ENCODE measurements at places on chromosomes 7 and 10.

GRCh38 chr10:102583435-102584417, 60.6 kb upstream of the TRIM8 start:
- peak; percentile 89 for DNase-seq

DNA sequence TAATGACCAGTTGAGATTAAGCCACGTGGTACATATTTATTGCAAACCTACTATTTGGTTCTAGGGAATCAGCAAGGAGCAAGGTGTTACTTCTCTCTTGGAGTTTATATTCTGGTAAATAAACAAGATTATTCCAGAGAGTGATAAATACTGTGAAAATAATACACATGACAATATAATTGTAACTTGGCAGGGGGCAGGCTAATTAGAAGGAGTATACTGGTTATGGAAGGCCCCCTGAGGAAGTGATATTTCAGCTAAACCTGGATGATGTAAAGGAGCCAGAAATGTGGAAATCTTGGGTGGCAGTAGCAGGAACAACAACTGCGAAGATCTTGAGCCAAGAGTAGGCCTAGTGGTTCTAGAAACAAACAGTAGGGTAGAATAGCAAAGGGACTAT, 111.8 kb downstream of the SDK1 start:
- DNase-seq: no peak

GRCh38 chr7:156969972-156970420, 20.5 kb downstream of the NOM1 start:
- no peak for DNase-seq

- no peak for DNase-seq
Measured at GRCh38 chr10:119051775-119052174, 22.3 kb downstream of the NANOS1 start.

DNA sequence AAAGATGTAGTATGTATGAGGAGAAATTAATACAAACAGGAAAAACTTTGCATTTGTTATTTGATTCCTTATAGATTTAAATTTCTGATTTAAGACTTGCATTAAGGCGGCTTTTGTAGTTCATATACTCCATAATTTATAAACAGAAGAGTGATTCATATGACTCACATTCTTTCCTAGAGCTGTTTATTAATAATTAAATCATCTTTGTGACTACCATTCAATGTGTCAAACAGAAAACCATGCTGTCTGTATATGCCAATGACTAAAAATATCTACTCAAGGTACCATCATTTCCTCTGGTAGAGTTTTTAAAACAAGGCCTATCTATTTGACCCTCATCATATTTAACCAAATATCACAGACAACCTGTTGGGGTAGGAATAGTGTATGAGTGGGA, 501.7 kb downstream of the PARD3 start:
- DNase-seq: no peak

DNA sequence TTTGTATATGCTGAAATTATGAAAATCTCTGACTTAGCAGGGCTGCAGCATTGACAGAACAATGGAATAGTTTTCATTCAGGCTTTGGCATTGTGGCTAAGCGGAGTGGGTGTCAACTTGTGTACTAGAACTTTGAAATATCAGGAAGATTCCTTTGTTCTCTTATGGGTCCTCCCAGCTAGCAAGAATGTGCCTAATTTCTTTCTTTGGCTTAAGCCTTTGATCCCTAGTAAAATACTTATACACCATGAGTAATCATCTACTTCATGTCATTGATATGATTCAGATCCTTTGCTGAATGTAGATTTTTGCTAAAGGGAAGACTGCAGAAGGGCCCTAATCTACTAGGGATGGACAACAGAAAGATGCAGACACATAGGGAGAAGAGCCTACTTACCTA, 6.2 kb downstream of the AVL9 start:
- DNase-seq: no peak

DNA sequence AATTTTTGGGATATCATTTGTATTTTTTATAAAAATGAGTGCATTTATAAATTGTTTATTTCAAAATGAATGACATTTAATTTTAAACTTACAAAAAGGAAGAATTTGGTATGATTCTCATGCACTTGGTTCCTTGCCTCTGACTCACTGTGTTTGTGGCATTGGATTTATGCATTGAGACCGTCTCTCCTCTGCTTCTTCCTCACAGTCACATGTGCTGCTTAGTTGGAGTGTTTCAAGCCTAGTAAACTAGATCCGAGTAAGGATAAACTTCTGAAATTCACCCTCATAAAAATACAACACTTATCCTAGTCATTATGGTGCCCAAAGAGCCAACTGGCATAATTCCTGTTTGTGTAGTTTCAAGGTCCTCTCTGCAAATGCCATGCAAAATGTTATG, 19.1 kb upstream of the FZD8 start:
- DNase-seq: no peak

DNA sequence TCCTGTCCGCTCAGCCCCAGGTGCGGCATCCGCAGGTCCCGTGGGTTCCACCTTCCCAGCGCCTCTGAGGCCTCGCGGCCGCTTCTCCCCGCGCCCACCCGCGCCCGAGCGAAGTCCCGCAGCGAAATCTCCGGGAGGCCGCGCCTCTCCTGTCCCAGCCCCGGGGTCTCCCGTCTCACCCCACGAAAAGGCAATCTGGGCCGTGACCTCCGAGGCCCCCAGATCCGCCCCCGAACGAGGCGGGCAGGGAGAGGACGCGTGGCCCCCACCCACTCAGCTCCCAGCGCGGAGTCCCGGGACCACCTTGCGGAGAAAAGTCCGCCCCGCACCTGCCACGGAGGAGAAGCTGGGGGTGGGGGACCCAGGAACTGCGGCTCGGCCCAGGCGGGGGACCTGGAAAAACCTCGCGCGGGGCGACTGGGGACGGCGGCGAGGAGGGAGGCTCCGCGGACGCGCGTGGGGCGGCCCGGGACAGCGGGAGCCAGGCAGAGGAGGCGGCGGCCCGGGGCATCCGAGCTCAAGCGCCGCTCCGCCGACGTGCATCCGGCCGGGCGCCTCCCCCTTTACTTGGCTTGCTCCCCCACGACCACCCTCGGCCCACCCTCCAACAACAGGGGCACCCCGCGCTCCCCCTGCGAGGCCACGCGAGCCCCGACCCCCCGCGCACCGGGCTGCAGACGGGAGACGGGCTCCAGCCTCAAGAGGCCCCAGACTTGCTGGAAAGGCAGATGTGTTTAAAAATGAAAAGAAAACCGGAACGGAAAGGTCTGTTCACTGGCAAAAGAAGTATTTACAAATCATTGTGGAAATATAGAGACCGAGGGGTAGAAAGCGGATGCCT, 33.0 kb upstream of the RNF32 start:
- DNase-seq: no peak

DNA sequence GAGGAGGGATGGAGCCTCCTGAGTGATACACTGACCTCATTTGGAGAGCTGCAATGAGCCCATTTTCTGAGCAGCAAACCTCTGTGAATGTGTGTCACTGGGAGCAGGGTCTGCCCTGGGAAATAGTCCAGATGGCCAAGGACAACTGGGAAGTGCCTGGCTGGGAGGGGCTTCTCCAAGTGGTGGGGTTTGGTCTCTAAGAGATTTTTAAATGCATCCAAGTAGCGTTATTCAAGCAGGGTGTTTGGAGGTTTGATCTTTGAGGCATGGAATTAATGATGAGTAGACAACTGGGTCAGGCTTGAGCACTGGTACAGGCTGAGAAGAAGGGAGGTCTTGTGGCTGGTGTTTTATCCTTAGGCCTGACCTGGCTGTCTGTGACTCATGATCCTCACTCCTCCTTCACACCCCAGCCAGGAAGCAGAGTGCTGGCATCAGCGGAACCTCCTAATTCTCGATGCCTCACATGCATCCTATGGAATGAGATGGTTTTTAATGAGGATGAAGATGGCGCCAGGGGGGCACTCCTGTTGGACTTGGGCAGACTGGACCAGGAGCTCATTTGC, 3.3 kb downstream of the GOLGA7B start:
- no peak for DNase-seq

DNA sequence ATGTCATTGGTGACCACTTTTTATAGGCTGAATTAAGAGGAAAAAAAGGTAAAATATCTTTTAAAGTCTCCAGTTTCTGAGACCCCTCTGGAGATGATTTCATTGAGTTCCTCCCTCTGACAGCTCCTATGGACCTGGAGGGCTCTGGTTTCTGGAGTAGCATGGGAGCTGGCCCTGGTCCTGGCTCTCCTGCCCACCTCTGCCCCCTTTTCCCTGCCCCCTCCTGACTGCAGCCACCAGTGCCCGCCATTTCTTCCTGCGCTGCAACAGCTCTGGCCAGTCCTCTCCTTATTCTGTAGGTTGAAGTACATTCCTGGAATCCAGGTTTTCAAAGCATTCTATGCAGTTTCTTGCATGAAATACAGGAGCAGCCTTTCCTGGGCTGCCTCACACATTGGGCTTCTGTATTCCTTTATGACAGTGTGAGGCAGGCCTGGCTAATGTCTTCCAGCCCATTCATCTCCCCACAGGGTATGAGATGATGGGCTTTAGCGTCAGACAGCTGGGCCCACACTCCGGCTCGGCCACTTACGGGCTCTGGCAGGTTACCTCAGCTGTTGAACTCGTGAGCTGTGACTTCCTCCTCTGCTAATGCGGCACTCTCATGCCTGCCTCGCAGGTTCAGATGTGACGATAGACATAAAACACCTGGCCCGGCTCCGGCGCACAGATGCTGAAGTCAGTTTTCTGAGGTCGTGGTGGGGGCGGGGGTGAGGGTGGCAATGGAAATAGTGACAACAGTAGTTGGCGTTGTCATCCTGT, 101.7 kb downstream of the MGMT start:
- DNase-seq: no peak

DNA sequence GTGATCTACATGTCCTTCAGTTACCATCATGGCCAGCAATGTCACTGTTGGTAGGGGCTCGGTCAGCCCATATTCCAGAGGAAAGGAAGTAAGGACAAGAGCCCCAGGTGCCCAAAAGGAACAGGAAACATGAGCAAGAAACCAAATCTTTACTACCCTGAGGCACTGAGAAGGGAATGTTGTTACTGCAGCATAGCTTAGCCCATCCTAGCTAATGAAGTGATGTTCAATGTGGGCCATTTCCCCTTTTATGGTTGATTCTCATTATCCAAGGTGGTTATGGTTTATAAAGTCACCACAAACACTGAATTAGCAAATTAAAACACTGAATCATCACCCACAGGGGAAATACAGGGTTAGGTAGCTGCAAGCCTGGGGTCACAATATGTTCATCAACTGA, 88.4 kb upstream of the C10orf90 start:
- DNase-seq: no peak

GRCh38 chr10:127953876-127954275, 47.0 kb downstream of the PTPRE start:
- no peak for DNase-seq

GRCh38 chr7:98907570-98907969, 29.2 kb downstream of the TRRAP start:
- DNase-seq: no peak

DNA sequence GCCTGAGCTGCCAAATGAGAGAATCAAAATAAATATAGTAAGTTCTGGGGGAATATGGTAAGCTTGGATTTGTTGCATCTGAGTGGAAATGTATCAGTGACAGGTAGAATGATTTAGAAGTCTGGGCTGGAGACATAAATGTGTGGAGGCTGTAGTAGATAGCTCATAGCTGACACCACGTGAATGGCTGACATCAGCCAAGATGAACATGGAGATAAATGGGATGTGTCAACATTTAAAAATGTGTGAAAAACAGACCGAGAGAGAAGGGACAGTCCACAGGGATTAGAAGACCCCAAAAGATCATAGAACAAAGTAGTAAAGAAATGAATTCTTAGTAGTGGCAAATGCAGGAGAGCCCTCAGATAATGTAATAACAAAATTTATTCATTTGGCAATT, 40.9 kb downstream of the NAMPT start:
- DNase-seq: no peak

GRCh38 chr7:121446526-121446925, 50.4 kb upstream of the FAM3C start:
- no peak for DNase-seq

GRCh38 chr7:85749696-85750453, 563.0 kb upstream of the SEMA3D start:
- no peak for DNase-seq

- no peak for DNase-seq
Measured at GRCh38 chr7:41130561-41131236, 572.2 kb downstream of the INHBA start.

GRCh38 chr10:126160971-126161630, 227.2 kb downstream of the ADAM12 start:
- no peak for DNase-seq

DNA sequence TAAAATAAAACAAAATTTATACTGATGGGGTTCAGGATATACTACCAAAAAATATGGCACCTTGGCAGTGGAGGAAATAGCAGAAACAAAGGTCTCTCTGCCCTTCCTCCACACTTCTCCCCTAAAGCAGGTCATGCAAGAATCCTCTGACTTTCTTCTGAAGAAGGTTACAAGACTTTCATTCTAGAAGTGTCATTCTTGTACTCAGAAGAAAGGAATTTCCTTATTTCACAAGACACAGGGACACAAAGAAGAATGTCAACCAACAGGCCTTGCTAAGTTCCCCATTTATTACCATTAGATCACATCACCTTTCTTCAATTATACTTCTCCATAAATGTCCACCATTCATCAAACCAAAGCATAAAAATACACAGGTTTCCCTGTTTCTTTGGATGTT, 470.2 kb downstream of the PAXIP1 start:
- DNase-seq: no peak

- no peak for DNase-seq
Measured at GRCh38 chr10:67257018-67257417, 331.2 kb downstream of the LRRTM3 start.

- DNase-seq: no peak
Measured at GRCh38 chr7:121071662-121072061, 83.2 kb downstream of the CPED1 start.

- DNase-seq: no peak
Measured at GRCh38 chr10:91474009-91474408, 63.9 kb downstream of the HECTD2 start.

- no peak for DNase-seq
Measured at GRCh38 chr7:130822642-130823041, 88.6 kb upstream of the KLF14 start.

- DNase-seq: peak; percentile 59
Measured at GRCh38 chr7:151174246-151175046, 7.0 kb upstream of the GBX1 start.

DNA sequence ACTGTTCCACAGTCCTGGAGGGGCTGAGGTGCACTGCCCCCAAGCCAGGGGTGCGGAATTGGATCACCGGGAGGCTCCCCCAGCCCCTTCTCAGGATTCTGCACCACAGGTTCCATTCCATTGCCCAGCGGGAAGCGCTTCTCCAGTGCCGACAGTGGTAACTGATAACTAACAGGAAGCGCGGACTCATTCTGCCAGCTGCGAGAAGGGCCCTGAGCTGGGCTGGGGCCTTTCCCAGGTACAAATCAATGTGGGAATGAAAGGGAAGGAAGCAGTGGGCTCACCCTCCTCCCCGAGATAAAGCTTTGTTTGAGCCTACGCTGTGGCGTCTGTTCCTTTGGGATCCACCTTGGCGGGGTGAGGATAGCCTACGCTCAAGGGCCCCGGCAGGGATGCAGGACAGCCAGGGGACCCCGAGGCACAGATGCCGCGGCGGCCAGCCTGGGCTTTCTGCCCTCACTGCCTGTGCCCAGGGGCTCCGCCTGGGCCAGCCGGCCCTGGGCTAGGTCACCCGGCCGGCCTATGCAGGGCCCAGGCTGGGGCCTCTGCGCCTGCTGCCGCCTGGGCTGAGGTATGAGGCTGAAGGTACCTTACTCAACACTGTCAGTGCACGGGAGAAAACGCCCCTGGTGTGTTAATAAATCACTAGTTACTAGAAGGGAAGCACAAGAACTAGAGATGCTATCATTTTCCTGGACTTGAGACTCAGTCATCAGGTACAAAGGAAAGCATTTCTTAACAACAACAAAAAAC, 39.4 kb downstream of the EN2 start:
- no peak for DNase-seq

GRCh38 chr10:30743586-30743985, 114.0 kb upstream of the LYZL2 start:
- DNase-seq: no peak
